Mesenteric fat pad (tissue), 1 donor: ENCODE measurements at places on chromosomes 5 and 9. TPM values are rescaled to one million over a fixed set of nuclear protein-coding genes. Genes with fewer than 3 reads are reported as not detected.

GRCh38 chr5:61363401-61364114, 31.5 kb downstream of the ZSWIM6 start:
- DNase-seq, result no peak

Gene TMEM174
- not detected for total RNA-seq

Gene PCSK5
- total RNA-seq, result 79.6 TPM

DNA sequence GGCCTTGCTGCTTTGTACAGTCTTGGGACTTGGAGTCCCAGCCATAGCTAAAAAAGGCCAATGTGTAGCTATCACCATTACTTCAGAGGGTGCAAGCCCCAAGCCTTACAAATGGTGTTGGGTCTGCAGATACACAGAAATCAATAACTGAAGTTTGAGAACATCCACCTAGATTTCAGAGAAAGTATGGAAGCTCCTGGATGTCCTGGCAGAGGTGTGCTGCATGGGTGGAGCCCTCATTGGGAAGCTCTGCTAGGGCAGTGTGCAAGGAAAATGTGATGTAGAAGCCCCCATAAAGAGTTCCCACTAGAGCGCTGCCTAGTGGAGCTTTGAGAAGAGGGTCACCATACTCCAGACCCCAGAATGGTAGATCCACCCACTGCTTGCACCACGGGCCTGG, 626.7 kb upstream of the COX7C start:
- DNase-seq, result no peak

- no peak for DNase-seq
Measured at GRCh38 chr5:138177941-138178515, 402 bp downstream of the BRD8 start.

GRCh38 chr5:126052120-126052519, 371.1 kb upstream of the GRAMD2B start:
- no peak for DNase-seq

Gene SLC35A4
- 71.9 TPM for total RNA-seq

- no peak for DNase-seq
Measured at GRCh38 chr5:9156282-9156681, 389.6 kb downstream of the SEMA5A start.

- DNase-seq, result no peak
Measured at GRCh38 chr9:20524776-20525175, 97.5 kb downstream of the MLLT3 start.

Gene PFN3
- total RNA-seq, result not detected

DNA sequence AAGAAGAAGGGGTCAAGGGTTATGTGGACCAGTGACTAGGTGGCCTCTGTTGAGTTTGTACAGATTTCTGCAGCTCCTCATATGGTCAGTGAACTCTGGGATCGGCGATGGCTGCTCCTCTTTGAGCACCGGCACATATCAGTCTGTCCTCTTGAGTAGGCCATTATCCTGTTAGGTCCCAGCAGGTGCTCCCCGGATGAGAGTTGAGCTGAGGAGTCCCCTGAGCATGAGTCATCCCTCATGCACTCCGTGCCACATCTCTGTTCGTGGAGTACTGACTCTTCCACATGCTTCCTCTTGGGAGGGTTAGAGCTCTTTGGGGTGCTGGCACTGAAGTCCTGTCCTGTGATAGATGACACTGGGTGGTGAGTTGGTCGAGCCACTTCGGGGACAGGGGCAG, 143.7 kb downstream of the PTTG1 start:
- no peak for DNase-seq

- DNase-seq, result no peak
Measured at GRCh38 chr5:31717561-31717960, 78.6 kb downstream of the PDZD2 start.

GRCh38 chr9:92720209-92720765, 44.3 kb downstream of the BICD2 start:
- DNase-seq, result no peak

Gene TRPM6
- 1.3 TPM for total RNA-seq

- no peak for DNase-seq
Measured at GRCh38 chr9:109940561-109940960, 160.6 kb downstream of the PALM2AKAP2 start.

DNA sequence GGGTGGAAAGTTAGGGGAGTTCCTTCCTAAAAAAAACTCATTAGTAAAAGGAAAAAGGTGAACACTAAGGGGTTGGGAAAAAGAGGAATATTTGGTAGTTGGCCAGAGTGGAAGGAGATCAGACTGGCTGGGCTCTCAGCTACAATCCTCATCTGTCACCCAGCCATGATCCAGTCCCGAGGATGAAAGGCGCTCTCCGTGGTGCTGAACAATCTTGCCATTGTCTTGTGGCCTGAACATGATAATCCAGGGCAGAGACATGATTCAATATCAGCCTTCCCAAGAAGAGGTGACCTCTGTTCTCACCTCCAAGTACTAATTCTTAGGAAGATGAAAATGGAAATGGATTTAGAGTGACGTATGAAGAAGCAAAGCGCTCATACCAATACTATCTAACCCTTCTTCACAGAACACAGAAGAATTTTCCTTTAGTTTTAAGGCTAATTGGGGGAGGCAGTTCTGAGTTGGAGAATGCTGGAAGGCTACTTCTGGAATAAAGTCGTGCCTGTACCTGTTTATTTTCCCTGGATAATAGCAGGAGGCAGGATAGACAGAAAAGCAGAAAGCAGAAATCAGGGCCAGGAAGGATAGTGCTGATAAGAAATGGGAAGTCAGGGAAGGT, 36.6 kb upstream of the MYORG start:
- DNase-seq, result no peak

DNA sequence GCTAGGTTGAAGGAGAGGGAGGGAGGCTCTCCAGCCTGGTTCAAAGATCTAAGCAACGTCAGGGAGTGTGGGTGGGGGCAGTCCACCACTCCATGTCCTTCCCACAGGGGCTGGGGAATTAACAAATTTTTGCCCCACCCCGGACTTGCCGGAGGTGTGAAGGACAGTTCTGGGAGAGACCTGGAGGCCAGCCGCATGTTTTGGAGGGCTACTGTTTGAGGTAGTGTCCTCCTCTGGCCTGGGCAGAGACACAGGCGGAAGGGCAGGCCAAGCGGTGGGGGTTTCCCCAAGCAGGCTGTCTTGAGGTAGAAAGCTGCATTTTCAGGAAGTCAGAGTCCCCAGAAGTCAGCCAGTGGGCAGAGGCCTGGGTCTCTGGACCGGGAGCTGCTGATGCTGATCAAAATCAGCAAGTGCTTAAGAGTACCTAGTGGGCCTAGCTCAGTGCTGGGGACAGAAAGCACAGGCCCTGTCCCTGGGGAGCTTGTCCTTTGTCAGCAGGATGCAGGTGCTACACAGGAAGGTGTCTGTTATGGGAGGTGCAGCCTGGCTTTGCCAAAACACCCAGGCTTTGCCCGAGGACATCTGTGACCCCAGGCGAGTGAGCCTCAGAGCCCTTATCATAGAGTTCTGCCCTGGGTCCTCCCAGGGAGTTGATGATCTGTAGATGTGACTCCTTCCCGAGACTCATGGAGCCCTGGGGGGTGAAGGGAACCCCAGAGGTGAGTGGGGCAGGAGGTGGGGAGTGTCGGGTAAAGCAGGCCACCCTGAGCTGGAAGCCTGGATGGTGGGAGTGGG, 18.5 kb downstream of the JADE2 start:
- no peak for DNase-seq

DNA sequence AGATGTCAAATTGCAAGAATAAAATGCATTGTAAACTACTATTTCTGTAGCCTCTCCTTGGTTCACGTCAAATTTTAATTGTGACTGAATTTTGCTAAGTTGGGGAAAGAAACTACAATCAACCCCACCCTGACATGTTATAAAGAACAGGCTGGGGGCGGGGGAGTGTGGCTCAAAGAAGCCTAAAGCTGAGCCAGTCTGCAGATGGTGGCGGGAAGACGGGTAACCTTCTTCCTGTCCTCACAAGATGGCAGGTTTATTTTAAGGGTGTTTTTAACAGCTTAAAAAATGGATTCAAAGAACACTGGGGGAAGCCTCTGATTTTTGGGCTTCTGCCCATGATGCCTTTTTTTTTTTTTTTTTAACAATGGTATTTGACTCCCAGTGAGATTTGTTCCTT, 68.5 kb upstream of the MELK start:
- DNase-seq, result no peak

Gene PAEP
- total RNA-seq, result not detected

Gene VAV2
- 19.3 TPM for total RNA-seq

- no peak for DNase-seq
Measured at GRCh38 chr5:172554562-172554961, 86.5 kb upstream of the NEURL1B start.

DNA sequence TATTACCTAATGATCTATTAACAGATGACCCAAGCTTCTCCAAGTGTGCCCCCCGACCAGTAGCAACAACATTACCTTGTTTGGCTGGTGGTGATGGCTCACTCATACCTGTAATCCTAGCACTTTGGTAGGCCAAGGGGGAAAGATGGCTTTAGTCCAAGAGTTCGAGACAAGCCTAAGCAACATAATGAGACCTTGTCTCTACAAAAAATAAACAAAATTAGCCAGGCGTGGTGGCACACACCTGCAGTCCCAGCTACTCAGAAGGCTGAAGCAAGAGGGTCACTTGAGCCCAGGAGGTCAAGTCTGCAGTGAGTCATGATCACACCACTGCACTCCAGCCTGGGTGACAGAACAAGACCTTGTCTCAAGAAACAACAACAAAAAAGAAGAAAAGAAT, 62.9 kb downstream of the GCNT1 start:
- DNase-seq, result no peak

Gene KIF4B
- total RNA-seq, result not detected
